Stimulated activated CD4-positive, alpha-beta T cell treated with anti-CD3 and anti-CD28 coated beads, Interleukin-12 subunit alpha, Interleukin-12 subunit beta, amount 100 ng/mL, for 4 hours (primary cell): ENCODE measurements at places on chromosomes 5 and 9.

GRCh38 chr5:108278285-108279240 lies 103.3 kb downstream of the FBXL17 start:
- no peak for DNase-seq

GRCh38 chr5:145847499-145848497 lies 12.7 kb upstream of the PRELID2 start:
- DNase-seq, result no peak

DNA sequence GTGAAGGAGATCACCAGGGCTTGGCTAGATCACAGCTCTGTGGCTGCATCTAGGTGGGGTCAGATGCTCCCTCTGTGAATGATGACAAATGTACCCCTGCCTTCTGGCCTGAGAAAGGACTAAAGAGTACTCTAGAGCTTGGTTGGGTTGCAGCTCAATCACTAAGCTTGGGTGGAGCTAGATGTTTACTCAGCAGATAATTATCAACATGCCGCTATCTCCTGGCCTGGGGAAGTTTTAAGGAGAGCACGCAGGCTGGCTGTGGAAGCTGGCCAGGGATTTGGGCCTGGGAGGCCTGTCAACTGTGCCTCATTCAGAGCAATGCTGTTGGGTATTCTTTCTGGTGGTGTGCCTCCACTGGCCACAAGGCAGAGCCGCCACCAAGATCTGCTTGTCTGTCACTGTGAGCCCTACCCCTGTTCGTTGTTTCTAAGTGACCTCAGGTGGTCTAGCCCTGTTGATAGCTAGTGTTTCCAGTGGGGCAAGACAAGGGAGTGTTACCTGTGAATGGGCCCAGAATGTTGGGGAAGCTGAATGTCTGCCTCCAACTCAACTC lies 181.7 kb downstream of the ADGRV1 start:
- DNase-seq, result no peak

- DNase-seq, result peak; percentile 18
These were observed 17.1 kb upstream of the IL6ST start for GRCh38 chr5:56011835-56012234.

DNA sequence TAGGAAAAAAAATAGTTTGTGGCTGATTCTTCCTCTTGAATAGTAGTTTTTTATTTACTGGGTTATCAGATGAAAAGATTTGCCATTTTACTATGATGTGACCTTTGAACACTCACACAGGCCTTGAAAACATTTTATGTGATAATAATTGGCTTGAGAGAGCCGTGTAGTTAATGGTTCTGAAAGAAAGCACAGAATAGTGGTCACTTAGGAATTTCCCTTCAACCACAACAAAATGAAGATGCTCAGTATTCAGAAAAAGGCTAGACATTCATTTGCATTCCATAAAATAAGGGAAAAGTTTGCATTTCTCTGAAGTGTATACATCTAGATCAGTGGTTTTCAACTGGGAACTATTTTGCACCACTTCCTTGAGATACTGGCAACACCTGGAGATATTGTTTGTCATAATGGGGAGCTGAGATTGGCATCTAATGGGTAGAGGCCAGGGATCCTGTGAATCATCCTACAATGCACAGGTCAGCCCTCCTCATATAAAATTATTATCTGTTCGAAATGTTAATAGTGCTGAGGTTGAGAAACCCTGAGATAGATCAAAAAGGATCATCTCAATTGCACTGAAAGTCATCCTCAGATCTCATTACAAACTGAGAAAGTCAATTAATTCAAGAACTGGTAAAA lies 446.4 kb upstream of the CCNG1 start:
- no peak for DNase-seq

- DNase-seq, result no peak
These were observed 485.2 kb upstream of the CDH9 start for GRCh38 chr5:27523629-27524028.

DNA sequence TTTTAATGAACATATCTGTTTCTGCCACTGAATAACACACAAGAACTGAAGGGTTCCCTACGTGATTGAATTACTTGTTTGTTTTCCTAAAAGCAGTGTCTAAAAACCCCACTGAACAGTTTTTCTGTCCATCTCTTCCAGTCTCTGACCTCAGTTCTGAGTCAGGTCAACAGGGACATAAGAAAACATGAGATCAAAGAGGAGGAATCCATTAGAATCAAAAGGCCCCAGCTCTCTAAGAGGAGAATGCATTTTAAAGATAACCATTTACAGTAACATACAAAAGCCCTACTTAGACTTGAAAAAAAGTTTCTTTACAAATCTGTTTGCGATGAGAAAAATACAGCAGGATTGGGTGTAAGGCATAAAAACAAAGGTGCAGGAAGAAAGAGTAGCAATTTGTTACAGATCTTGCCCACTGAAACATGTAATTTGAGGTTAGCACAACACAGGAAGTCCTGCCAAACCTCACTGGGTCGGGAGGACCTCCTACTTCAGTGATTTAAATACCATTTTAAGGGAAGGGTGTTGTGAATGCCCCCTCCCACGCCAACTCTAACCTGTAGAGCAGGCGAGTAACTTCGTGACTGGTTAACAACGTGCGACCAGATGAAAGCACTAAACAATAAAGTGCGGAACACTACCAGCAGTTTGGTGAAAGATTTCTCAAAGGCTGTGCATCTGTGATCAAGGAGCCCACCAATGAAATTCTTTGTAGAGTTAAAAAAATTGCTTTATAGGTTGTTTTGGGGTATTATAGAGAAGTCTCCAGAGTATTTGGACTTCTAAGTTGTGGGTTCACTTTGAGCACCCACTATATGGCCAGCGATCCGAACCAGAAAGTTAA lies 1.3 kb downstream of the QSOX2 start:
- DNase-seq, result peak; percentile 49

- no peak for DNase-seq
These were observed 20.8 kb downstream of the STKLD1 start for GRCh38 chr9:133396952-133397351.

GRCh38 chr5:119860463-119860862 lies 231.1 kb downstream of the FAM170A start:
- no peak for DNase-seq

DNA sequence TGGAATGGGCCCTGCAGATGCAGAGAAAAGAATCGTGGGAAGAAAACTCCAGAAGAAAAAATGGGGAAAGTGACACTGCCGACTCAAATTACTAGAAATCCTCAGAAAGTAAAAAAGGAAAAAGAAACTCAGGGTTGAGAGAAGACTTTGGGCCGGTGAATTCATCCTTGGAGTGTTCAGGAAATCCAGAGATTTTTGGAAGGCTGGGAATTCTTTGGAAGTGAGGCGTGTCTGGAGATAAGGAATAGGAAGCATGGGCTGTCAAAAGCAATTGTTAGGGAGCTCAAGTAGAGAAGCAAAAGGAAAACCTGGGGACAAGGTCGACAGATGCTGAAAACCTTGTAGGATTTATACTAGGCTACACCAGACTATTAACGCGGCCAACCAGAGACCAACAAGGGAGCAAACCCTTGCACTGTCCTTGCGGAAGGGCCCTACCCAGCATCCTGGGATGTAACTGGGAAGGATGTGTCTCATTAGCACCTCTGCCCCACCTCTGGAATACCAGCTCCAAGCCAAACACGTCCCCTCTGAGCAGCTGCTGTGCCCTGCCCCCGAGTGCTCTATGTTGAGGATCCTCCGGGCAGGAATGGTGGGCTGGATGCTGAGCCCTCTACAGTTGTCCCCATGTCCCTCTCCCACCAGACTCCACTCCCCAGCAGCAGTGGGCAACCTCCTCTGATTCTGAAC lies 11.6 kb downstream of the DAB2IP start:
- DNase-seq, result no peak
